Activated naive CD4-positive, alpha-beta T cell treated with anti-CD3 and anti-CD28 coated beads for 36 hours (primary cell): ENCODE measurements at places on chromosomes 11 and 22.
A peak's percentile ranks its signal among the peaks of the same experiment; 100 is the strongest.

DNA sequence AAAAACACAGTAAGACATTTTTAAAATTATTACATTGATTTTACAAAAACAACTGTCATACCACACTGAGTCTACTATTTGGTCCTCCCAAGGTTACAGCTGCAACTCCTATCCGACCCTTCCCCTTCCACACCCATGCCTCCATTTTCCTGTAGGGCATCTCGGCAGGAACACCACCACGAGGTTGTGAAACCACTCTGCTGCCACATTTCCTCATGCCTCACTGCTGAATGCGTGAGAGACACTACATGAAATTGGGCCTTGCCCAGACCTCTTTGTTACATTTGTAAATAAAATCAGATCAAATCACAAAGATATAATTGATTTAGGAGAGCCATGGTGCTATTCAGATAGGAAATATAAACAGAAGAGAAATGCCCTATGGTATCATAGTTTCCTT lies 2.0 kb downstream of the ARHGAP32 start:
- no peak for DNase-seq

DNA sequence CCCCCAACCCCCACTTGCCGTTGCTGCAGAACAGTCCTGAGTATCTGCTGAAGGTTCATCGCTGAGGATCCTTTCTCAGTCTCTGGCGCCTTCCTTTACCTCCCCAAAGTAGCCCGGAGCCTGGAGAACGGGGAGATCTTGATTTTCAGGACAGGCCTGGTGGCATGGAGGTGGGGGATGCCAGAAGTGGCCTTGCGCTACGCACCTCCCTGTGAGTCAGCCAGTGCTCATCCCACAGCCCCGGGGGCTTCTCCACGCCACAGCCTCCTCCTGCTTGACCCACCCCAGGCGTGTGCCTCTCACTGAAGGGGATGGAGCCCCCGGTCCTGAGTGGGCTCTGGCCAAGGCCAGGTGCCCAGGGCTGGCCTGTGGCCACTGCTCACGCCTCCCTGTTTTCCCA lies 339.6 kb downstream of the TBC1D22A start:
- DNase-seq = no peak

DNA sequence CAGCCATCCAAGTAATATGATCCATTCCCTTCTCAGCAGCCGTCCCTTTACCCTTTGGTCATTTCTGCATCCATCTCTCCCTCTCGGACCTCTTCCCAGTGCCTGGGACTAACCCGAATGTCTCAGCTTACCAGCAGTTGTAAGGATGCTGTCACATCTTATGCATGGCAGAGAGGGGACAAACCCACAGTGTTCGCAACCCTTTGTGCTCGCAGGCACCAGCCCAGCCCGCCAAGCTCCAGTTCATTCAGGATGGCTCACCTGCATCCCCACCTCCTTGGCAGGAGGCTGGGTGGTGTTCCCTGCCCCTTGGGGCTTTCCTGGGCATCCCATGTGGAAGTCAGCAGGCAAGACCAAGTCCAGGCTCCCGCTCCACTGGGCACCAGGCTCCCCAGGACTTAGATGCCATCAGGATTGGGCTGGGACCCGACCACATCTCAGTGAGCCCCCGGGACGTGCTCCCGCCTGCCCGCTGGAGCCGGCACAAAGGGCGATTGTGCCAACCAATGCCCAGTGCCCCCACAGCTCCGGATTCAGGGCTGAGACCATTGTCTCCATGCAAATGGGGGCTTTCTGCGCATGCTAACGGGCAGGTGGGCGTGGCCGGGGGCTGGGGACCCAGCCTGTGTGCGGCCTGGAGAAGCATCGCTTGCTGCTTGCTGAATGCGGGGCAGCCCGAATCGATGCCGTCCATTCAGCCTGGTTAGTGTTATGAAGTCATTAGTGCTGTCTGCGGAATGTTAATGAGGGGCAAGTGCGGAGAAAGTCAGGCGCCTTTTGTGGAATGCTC lies 108.6 kb downstream of the KCNQ1OT1 start:
- no peak for DNase-seq

GRCh38 chr11:128424271-128424711 lies 163.1 kb downstream of the ETS1 start:
- no peak for DNase-seq

GRCh38 chr11:66136752-66137123 lies 66.7 kb downstream of the PACS1 start:
- peak; percentile 47 for DNase-seq

- no peak for DNase-seq
These were observed 4.3 kb downstream of the ARHGEF12 start for GRCh38 chr11:120340529-120340928.

DNA sequence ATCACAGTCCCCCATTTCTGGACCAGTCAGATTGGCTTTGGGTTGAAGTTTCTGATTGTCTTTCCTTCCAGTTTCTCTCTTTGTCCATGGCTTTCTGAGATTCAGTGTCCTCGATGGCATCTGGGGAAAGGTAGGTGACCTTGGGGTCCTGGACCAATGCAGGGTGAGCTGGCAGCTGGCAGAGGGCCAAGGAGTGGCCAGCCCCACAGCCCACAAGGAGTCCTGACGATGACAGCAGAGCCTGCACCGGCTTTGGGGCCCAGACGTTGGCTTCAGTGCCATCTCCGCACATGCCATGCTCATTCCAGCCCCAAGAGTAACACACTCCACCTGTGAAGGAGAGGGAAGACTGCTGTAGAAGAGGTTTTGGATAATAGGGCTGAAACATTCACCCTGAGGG lies 53.5 kb downstream of the KCNC1 start:
- no peak for DNase-seq

DNA sequence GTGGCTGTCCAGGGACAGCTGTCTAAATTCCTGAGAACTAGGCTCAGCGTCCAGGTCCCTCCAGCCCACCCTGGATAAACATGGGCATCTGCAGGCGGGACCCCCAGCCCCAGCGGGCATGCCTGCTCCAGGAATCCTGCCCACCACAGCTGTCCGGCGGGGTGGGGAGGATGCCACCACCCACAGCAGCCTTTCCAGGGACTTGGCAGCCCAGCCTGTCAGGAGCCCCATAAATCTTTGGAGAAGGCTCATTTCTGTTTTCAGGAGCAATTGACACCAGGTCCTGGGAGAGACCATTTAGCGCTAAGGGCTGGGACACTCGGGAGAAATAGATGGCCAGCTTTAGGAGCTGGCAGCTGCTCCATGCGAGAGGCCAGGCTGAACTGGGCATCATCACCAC lies 358.9 kb downstream of the CADM1 start:
- DNase-seq = no peak

GRCh38 chr11:11430431-11430830 lies 77.4 kb upstream of the CSNK2A3 start:
- DNase-seq = no peak

GRCh38 chr22:36443198-36443770 lies 38.2 kb downstream of the TXN2 start:
- DNase-seq = no peak

GRCh38 chr22:29463629-29464028 lies 16.4 kb upstream of the NEFH start:
- no peak for DNase-seq

- DNase-seq = no peak
These were observed 5.5 kb upstream of the TCN2 start for GRCh38 chr22:30601464-30601863.

DNA sequence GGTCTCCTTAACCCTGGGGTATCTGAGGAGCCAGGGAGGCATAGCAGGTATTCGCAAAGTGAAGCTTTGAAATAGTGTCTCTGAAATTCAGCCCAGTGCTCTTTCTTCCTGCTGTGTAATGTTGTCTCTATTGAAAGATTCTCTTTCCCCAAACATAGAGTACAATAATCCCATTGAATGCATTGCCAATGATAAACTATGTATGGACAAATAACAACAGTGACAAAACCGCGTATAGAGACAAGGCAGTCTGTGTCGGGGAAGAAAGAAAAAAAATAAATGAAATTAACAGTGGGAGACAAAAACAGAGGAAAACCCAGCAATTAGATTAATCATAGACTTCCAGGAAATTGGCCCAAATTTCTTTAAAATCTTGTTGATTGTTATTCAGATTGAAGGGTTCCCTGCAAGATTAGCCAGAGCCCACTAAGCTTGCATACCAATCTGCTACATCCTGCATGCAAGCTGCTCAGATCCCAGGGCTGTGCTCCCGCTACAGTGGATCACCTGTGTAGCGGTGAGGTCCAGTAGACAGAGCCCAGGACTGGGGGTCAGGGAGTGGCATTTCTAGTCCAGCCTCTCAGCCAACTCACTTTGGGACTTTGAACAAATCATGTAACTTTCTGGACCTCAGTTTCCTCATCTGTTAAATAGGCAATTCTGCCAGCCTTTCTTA lies 492.8 kb downstream of the INSC start:
- DNase-seq = no peak

GRCh38 chr22:35333220-35333619 lies 33.5 kb downstream of the TOM1 start:
- no peak for DNase-seq

- no peak for DNase-seq
These were observed 354.9 kb upstream of the FAT3 start for GRCh38 chr11:91869686-91870085.

- no peak for DNase-seq
These were observed 19.7 kb upstream of the IFT27 start for GRCh38 chr22:36795633-36796032.

DNA sequence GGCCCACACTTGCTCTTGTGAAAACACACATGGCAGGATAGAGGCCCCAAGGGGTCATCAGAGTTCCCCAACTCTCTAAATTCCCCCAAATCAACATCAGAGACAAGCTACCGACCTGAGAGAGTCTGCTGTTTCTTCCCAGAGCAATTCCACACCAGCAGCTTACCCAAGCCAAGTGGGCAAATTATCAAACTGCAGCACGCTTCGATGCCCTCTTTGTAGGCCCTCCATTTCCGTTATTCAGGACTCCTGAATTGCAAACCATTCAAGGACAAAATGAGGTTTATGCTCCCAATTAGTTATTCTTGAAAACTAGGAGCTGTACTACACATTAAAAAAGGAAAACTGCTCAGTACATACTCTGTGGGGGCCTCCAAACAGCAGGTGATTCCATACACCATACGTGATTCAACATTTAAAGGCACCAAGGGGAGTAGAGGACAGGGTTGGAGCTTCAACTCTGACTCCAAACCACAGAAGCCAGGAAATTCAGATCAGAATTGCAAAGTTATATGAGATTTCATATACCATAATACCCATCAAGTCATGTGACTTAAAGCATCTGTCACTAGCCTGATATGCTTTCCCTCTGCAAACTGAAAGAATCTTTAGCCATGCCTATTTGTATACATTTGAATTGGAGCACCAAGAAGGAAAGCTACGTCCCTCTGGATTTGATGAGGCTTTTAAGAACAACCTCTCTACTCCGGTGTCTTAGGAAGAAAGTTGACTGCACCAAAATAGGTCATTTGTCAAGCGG lies 234.8 kb downstream of the CADM1 start:
- DNase-seq = no peak

DNA sequence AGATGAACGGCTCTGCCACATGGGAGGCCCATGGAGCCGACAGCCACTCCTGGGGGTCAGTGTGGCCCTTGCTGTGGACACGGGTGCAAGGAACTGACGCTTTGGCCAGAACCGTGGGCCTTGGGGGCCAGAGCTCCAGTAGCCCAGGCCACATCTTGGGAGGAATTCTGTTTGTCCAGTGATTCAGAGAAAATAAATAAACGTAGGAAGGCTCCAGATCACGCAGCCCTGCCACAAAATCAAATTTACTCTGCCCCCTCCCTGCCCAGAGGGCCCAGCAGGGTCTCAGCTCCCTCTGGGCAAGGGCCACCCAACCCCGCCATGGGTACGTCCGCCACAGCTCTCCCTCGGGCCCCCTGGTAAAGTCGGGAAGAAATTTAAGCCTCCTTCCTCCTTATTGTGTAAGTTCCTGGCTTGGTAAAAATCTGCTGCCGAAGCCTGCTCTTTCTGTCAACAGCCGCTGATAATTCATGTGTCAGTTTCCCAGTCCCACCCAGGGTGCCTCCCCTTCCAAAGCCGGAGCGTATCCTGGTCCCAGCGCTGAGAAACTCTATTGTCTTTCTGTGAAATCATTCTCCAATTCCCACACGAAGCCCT lies 6.9 kb upstream of the MUC5AC start:
- no peak for DNase-seq

DNA sequence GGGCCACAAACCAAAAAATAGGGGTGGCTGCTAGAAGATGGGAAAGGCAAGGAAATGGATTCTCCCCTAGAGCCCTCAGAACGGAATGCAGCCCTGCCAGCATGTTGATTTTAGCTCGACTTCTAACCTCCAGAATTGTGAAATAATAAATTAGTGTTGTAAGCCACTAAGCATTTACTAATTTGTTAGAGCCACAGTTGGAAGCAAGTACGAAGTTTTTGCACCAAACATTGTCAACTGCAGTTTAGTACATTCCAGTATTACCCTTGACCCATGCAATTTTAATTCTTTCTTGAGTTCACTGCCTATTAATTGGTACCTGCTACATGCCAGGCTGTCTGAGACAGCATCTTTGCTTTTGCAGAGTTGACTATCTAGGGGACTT lies 32.2 kb downstream of the PARVA start:
- DNase-seq = no peak

- DNase-seq = no peak
These were observed 75.7 kb downstream of the RELT start for GRCh38 chr11:73451896-73452295.

- no peak for DNase-seq
These were observed 56.5 kb upstream of the AMPD3 start for GRCh38 chr11:10398525-10398924.

GRCh38 chr22:26461188-26461810 lies 22.3 kb downstream of the HPS4 start:
- peak; percentile 57 for DNase-seq

DNA sequence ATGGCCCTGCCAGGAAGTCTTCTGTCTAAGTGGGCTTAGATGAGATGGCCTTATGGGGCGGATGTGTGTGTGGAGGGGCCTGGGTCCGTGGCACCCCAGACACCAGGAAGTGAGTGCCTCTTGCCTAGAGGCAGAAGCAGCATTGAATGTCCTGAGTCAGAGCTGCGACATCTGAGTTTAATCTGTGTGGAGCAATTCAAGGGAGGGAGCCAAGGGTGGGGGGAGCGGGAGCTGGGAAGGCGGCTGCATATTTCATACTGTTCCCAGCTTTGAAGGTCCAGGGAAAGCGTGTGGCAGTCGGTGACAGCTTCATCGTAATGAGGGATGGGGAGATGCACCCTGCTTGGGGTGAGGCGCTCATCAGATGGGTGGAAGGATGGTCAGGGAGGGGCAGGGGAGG lies 73.5 kb upstream of the THY1 start:
- DNase-seq = no peak

DNA sequence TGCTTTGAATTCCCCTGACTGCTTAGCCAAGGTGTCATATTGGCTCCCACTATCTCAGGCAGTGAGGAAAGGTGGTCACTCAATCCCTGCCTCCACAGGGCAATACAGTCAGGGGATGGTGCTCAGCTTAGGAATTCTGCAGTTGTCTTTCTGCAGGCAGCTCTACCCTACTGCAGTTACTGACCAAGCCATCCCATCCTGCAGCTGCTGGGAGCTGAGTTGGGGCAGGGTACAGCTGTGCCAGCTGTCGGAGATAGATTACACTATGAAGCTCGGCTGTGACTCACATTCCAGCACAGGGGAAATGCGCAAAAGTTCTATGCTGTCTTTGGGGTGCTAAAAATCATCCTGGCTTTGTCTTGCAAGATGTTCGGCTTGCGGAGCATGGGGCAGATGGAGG lies 4.4 kb upstream of the DAGLA start:
- no peak for DNase-seq

GRCh38 chr22:23212061-23213021 lies 32.0 kb downstream of the BCR start:
- DNase-seq = no peak

- DNase-seq = no peak
These were observed 6.0 kb downstream of the KBTBD4 start for GRCh38 chr11:47572715-47573255.
